Posterior vena cava (tissue), 2 donors: ENCODE measurements at places on chromosomes 5 and 9. TPM values are rescaled to one million over a fixed set of nuclear protein-coding genes. Genes with fewer than 3 reads are reported as not detected.

GRCh38 chr5:32390819-32391591 is 53.5 kb downstream of the ZFR start:
- no peak for DNase-seq

The C9 gene
- total RNA-seq, result 0.19 TPM

DNA sequence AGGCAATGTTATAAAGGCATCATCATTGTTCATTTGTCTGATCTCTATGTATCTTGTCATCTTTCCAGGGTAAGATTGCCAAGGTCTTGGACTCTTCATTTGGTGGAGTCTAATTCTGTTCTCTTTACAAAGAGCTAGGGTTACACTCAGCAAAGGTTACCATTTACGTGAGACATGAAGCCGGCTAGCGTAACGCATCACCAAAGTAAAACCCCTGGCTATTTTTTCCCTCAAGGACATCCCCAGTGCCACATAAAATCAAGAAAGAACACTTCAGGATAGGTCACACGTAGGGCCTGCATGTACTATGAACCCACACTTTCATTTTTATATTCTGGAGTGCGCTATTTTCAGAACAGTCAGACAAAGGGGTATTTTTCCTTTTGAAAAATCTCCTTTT is 20.0 kb upstream of the MYOT start:
- no peak for DNase-seq

The PROB1 gene
- 4.4 TPM for total RNA-seq
